ENCODE measurements at places on chromosomes 1 and 21. TPM values are rescaled to one million over a fixed set of nuclear protein-coding genes. Genes with fewer than 3 reads are reported as not detected.
A peak's percentile ranks its signal among the peaks of the same experiment; 100 is the strongest.

Gene CLDN17
- total RNA-seq: not detected

Gene PRAMEF9
- not detected for total RNA-seq

Gene KCNE2
- total RNA-seq: not detected

Gene MINDY1
- total RNA-seq: 44.3 TPM

Gene FLG
- not detected for total RNA-seq

Gene KCNQ4
- total RNA-seq: 1.5 TPM

Gene KCNK1
- 25.2 TPM for total RNA-seq

Gene SLC45A1
- total RNA-seq: 1.8 TPM

Gene ARHGAP30
- total RNA-seq: 2.4 TPM

Gene C1orf94
- not detected for total RNA-seq

DNA sequence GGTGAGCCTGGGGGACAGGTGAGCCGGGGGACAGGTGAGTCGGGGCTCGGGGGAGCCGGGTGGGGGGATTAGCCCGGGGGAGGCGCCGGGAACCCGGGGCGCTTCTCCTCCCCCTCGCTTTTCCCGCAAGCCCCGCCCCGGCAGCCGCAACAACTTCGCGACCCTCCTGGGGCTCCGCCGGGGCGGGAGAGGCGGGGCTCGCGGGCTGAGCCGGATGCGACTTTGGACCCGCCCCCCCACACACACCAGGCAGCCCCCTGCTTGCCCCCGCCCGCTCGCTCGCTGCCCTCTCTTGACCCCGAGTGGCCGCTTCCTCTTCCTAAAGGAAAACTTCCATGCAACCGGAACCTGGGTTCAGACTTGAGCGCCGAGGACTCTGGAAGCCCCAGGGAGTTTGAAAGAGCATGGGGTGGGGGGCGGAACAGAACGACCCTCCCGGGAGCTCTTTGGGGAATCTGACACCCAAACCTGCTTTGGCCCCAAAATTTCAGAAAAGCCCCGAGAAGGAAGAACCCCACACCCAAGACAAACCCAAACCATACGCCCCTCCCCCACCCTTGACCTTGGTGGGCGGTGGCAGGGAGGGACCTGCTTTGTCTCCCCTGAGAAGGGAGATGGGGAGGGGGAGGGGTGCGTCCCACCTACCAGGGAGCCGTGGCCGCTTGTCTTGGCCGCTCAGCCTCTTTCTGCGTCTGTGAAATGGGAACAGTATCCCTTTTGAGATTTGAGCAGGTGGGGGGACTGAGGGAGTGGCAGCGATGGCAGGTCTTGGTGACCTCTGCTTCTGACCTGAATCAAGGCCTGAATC is 550 bp downstream of the ARHGEF16 start:
- DNase-seq: peak; percentile 46

DNA sequence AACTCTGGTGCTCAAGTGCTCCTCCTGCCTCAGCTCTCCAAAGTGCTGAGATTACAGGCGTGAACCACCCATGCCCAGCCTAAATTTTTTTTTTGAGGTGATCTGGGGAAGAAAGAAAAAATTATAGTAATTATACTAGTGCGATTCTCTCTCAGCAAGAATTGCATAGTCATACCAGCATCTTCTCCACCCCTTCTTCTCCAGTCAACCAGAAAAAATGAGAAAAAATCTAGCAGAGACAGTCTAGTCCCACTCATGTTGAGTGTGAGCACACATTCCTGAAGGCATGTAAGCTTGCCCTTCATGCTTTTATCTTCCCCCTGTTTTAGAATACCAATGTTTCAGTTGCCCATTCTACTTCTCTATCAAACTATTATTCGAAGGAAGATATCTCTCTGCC is 207.6 kb downstream of the S1PR1 start:
- no peak for DNase-seq

DNA sequence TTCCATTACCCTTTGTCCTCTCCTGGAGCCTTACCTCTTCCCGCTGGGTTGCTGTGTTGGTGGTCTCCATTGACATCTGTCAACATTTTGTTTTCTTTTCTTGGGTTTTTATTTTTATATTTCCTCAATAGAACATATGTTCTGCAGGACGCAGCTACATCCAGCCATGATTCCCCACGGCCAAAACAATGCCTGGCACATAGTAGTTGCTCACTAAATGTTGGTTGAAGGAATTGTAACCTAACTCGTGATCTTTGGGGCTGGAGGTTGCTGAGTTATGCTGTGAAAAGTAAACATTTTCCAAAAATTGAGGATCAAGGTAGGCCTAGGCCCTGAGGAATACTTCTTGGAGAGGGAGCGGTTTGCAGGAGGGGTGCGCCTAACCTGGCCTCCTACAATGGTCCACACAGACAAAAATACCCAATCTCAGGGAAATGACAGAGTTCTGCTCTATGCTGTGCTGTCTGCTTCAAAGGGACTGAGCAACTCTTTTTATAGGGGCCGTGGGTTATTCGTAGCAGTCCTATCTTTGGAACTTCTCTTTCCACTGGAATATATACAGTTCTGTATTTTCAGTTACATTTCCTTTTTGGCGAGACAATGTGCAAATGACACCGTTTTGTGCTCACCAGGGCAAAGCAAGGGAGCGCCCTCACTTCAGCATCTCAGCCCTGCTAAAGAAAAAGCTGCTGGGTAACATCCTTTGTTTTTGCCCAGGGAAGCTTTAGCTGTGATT is 1.4 kb downstream of the PDPN start:
- DNase-seq: no peak

DNA sequence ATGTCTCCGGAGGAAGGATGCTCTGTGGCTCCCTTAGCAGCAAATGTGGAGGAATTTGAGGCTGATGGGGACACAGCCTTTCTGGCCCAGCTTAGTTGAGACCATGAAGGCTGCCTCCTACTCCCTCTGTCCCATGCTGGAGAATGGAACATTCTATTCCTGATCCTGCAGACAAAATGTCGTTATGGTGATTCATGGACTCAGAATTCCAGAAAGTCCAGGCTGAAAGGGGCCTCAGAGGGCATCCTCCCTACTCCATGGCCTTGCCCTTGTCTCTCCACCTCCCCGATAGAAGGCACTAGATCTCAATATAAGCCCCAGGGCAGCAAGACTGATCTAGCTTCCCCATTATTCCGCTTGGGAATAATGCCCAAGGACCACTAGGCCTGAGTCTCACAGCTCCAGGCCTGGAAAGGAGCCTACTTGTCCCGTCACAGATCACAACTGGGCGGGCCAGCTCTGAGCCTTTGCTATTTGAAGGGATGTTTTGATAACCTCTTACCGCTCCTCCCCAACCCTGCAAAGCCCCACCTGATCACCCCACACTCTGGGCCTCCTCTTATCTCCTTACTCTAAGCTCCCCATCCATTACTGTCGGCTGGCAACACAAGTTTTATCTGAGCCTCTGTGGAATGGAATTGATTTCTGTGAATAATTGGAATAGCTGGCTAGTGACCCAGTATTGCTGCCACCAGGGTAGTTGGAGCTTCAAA is 52.8 kb upstream of the TRABD2B start:
- no peak for DNase-seq

- DNase-seq: no peak
Observed at GRCh38 chr1:183913567-183913993, 108.7 kb downstream of the RGL1 start.

- no peak for DNase-seq
Observed at GRCh38 chr1:29636936-29637335, 400.6 kb downstream of the PTPRU start.

DNA sequence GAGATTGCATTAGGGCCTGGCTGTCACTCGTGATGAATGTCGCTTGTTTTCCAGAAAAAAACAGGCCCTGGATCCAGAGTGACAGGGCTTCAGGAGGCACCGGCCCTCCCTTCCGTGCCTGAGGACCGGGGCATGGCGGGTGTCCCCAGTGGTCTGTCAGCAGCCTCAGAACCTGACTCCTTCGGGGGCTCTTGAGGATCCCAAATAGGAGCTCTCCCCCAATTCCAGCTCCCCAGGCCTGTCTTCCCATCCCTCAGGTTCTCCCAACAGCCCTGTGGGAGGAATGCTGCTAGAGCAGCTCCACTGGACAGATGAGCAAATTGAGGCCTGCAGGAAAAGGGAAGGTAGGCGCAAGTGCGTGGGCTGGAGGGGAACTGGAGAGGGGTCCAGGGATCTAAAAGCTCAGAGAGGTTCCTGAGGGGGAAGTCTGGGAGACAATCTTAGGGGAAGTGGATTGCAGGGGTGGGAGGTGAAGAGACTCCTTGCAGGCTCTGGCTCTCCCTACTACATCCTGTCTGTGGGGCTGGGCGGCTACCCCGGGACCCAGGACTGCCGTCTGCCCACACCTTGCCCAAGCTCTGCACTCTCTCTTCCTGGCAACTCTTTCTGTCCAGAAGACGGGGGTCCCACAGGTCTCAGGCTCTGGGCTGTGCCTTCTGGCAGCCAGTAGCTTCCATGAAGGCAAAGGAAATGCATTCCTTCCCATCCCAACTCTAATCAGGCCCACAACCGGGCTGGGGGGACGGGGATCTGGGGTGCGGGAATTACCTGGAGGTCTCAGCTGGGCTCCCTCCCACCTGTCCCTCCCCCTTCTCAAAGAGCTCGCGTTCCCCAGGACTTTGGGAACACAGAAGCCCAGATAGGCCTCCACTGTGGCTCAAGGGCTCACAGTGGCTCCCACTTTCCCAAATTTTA is 105.7 kb upstream of the CASZ1 start:
- no peak for DNase-seq

DNA sequence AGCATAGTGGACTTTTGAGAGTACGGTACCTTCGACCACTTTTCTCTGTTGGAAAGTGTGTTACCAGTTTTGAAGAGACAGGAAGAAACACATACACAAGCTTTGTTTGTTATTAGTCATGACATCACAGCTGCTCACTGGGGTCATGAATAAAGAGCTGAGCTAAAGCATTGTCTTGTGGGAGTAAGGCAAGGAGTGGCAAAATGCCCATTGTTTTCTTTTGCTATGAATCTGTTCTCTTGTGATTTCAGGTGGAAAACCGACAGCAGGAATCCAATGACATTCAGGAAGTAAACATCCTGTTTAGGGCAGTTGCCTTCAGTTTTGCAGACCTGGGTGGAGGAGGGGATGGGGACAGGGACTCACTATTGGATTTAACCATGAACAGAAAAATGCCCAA is 66.2 kb downstream of the RGL1 start:
- no peak for DNase-seq

- no peak for DNase-seq
Observed at GRCh38 chr1:246476771-246477170, 30.3 kb downstream of the SMYD3 start.

- no peak for DNase-seq
Observed at GRCh38 chr1:204455063-204455830, 39.4 kb downstream of the PIK3C2B start.

DNA sequence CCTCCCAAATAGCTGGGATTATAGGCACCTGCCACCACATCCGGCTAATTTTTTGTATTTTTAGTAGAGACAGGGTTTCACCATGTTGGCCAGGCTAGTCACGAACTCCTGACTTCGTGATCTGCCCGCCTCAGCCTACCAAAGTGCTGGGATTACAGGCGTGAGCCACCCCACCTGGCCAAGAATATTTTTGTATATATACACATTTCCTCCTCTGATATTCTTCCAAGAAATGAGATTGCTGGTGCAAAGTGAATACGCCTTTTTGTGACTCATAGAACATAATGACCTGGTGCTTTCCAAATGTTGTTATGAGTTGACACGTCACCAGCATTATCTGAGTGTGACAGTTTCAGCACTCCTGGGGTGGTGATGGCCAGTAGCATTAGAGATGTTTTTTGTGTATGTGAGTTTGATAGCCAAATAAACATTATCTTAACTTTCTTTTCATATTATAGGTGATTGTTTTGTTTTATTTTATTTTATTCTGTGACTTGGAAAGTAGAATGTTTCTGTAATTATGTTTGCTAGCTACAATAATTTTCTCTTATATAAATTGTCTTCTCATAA is 54.9 kb downstream of the KCNK1 start:
- DNase-seq: no peak

DNA sequence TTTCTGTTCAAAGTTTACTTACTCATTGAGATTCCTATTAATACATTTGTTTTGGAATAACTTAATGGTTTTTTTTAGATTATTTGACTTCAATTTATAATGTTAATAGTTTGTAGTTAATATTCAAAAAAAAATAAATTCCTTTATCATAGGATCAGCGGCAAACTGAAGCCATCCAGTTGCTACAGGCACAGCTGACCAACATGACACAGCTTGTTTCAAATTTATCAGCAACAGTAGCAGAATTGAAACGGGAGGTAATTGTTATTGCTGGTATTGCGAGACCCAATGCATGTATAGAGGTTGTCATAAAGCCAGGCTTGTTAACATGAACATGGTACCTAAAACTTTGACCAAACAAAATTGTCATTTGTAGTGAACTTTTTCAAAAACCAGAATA is 59.0 kb upstream of the FASLG start:
- no peak for DNase-seq

- no peak for DNase-seq
Observed at GRCh38 chr1:229288516-229288915, 17.6 kb downstream of the RAB4A start.

DNA sequence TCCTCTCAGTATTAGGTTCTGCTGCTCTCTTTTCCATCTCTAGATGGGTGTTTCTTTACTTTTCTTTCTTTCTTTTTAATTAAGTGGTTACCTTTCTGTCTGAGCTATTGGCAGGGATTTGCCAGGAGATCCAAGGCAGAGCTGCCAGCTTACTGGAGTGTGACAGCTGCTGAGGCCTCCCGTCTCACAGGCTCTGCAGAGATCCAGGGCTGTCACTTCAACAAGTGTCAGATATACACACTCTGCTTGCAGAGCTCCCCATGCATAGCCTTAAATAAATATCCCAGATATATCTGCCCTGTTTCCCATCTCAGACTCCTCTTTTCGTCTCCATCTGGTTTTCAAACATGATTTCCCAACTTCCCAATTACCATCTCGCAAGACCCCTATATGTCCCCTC is 124.3 kb downstream of the NOS1AP start:
- DNase-seq: peak; percentile 26

DNA sequence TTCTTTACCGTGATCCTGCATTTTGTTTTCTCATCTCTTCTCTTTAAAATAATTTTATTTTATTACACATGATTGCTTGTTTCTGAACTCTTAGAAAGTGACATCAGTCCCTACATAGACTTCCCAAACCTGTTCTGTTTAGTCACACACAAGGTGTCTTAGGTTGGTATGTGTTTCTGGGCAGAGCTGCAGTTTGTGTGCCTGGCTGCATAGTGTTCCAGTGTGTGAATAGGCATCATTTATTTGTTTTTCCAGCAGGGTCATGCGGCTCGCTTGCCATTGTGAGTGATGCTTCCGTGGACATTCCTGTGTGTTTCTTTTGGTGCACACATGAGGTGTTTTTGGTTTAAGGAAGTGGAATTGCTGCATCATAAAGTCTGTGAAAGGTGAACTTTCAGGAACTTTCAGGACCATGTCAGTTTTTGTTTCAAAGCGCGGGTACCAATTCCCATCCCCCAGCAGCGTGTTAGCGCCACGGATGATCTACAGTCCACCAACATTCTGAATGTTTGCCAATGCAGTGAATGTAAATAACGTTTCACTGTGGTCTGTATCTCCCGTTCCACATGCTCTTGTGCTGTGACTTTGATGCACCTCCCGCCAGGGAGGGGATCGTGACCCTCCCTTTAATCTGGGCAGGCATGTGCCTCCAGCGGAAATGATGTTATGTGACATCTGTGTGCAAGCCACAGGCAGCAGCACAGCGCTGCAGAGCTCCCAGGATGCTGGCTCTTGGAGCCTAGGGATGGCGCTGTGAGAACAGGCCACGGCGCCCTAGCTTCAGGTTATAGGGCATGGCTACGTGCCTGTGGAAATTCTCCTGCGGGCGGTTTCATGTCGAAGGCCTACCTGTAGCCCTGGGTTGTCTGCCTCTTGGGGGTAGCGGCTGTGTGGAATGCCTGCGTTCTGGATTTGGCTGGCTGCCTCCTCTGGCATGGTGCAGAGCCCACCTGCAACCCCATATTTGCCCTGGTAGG is 144.6 kb upstream of the COL6A1 start:
- no peak for DNase-seq
